ENCODE measurements at places on chromosomes 1 and 21. TPM values are rescaled to one million over a fixed set of nuclear protein-coding genes. Genes with fewer than 3 reads are reported as not detected.

DNA sequence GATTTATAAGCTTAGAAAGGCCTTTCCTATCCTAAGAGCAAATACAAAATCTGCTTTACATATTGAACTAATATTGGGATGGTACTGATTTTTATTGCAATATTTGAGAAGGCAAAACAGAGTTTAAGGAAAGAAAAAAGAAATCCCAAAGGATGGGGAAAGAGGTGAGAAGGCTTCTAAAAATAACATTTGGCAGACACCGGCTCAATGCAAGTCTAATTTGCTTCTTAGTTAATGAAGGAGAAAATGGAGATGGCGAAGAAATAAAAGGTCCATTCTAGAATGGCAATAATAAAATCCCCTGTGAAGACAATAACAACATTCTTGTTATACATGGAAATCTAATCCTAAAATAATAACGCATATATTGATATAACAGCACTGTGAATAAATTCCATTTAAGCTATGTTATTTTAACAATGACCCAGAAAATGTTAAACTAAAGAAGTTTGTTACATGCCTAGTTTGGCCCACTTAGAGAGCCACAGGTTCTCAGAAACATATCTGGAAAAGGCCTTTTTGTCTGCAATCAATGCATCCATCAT, 117.7 kb downstream of the HLCS start:
- DNase-seq, result no peak

DNA sequence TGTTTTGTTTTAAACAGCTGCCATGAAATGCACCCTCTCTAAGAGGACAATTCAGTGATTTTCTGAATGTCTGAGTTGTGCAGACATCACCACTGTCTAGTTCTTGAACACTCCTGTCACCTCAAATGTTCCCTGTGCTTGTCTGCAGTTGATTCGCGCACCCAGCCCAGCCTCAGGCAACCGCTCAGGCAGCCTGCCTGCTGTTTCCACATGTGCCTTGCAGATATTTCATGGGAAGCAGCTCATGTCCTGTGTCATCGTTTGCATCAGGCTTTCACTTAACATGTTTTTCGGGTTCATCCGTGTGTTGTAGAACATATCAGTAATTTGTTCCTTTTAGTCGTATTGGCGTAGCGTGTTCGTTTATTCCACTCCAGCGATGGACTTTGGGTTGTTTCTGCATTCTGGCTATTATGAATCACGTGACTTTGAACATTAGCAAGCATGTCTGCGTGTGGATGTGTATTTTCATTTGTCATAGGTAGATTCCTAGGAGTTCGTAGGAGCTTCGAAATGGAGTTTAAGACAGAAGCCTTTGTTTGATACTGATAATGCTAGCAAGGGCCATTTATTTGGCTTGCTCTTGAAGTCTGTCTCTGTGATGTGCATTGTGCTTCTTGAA, 12.1 kb downstream of the ADARB1 start:
- no peak for DNase-seq

- DNase-seq, result no peak
These were observed 918 bp downstream of the MIB2 start for GRCh38 chr1:1616045-1616790.

DNA sequence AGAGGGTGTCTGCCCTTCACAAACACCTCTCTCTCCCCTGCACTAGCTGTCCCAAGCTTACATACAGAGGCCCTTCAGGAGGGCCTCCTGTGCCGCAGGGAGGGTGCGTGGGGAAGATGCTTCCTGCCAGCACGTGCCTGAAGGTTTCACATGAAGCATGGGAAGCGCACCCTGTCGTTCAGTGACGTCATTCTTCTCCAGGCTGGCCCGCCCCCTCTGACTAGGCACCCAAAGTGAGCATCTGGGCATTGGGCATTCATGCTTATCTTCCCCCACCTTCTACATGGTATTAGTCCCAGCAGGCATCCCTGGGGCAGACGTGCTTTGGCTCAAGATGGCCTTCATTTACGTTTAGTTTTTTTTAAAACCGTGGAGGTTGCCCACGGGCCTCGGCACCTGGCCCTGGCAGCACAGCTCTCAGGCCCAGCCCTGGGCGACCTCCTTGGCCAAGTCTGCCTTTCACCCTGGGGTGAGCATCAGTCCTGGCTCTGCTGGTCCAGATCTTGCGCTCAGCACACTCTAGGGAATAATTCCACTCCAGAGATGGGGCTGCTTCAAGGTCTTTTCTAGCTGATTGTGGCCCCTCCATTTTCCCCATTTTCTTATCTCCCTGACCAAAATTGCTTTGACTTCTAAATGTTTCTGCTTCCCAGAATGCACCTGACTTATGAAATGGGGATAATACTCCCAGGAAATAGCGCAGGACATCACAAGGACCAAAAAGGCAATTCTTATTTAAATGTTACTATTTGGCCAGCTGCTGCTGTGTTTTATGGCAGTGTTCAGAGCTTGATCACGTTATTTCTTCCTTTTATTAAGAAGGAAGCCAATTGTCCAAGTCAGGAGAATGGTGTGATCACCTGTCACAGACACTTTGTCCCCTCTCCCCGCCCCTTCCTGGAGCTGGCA, 6.1 kb downstream of the NPPA start:
- no peak for DNase-seq

DNA sequence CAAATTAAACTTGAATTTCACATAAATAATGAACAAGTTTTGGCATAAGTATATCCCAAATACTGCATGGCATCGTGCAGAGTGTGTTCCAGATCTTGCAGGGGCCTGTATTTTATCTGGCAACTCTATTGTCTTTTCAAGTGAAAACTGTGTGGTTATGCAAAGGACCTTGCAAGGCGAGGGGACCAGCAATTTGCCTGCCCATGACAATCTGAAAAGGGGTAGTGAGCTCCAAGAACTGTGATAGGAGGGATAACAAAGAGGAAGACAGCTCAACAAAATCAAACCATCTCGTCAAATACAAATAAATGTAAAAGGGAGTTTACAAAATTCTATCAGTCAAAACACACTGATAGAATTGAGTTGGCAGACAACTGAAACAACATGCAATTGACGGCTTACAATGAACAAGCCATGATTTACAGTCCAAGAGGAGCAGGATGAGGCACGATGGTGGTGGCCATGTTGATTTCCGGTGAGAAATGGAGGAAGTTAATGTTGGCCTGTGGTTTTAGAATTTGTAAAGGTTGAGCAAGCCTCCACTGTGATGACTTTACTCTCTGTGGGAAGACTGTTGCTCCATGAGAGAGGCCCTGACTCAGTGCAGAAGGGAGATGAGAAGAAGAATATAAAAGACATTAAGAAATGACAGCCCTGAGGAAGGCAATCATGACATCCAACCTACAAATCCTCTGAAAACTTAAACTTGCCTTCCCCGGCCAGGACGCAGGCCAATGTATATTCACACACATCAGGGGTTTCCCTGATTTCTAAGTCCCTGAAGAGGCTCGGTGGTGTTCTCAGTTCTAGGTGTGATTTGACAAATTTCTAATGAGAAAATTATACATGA, 132.2 kb downstream of the ADSS2 start:
- no peak for DNase-seq

- no peak for DNase-seq
These were observed 12.7 kb downstream of the EPHA10 start for GRCh38 chr1:37752213-37752582.

DNA sequence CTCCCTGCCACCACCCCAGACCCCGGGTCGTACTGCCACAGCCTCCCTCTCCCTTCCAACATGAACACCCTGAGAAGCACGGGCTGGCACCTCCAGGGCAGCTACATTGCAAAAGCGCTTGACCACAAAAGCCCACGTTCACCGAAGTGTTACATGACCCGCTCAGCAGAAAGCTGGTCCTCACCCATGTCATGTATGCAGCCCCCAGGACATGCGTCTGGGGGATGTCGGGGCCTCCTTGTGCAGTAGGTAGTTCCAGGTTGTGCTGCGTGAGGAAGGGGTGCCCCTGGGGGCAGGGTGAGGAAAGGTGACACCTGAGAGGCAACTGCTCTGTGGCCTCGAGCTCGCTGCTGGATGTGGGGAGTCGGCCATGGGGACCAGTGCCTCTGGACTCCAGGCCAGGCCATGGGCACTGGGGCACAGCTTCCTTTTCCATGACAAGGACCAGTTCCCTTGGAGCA, 102.0 kb upstream of the C1orf174 start:
- DNase-seq, result no peak

DNA sequence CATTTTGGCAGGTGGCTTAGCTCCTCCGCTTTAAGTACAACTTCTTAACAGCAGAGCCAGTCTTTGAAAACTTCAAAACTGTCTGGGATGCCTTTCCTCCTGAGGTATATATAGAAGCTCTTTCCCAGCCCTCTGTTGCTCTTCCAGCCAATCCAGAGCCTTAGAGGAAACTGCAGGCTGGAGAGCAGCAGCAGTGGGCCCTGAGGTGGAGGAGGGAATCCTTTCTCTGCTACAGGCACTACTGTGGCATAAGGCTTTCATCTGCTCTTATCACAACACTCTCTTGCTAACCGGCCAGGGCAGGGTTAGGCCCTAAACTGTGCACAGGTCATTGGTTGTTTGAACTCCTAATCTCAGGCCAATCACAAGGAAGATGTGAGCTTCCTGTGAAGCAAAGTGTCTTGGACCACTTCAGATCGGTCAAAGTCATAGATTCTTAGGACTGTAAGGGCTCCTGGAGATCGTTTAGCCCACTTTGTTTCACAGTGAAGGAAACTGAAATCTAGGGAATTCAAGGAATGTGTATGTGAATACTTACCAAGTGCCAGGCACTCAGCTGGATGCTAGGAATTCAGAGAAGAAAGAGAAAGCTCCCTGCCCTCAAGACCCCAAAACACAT, at the start of gene RGS5:
RGS5 (minus strand) TSS at position 84 of the 619 bp plus-strand sequence; CDS start at position 3, 81 bp downstream.
- no peak for DNase-seq

DNA sequence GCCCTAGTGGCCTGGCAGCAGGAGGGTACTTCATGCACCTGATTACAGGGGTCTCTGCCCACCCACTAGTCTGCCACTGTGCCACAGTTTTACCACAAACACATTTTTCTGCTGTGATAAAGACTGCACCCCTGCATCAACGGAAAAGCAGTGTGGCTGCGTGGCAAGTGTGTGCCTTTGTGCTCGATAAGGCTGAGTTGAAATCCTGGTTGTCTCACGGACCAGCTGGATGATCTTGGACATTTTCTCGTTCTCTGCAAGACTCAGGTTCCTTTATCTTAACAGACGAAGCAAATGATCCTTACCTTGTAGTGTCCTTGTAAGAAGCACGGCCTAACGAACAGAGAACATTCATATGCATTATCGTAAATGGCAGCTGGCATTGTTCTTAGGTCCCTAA, 10.2 kb downstream of the GRHL3 start:
- no peak for DNase-seq

DNA sequence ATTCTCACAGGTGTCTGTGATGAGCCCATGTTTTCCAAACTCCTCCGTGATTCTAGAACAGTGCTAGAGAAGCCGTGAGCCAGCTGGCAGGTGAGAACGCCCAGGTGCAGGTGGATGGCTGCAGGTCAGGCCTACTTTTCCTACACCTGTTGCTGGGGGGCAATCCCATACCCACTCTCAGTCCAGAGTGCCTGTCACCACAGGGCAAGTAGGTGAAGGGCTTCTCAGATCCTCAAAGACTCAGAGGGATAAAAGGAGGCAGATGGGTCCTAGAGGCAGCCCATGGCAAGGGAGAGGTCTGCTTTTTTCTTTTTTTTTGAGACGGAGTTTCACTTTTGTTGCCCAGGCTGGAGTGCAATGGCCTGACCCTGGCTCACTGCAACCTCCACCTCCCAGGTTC, 50.7 kb upstream of the H6PD start:
- DNase-seq, result no peak

Gene SYTL1
- total RNA-seq, result 1.8 TPM

- no peak for DNase-seq
These were observed 36.8 kb downstream of the C1orf21 start for GRCh38 chr1:184423649-184424048.

DNA sequence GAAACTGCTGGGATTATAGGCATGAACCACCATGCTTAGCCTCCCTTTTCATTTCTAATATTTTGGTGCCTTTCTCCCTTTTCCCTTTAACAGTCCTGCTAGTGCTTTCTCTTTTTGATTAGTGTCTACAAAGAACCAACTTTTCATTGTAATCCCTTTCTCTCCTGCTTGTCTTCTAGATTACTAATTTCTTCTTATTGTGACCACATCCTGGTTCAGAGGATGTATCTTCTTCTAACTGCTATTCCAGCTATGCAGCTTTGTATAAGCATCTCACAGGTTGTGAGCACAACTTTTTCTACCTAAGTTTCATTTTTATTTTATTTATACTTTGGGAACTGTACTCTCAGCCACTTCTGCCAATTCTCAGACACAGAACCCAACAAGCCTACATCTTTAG, 14.7 kb downstream of the ZNF648 start:
- no peak for DNase-seq

DNA sequence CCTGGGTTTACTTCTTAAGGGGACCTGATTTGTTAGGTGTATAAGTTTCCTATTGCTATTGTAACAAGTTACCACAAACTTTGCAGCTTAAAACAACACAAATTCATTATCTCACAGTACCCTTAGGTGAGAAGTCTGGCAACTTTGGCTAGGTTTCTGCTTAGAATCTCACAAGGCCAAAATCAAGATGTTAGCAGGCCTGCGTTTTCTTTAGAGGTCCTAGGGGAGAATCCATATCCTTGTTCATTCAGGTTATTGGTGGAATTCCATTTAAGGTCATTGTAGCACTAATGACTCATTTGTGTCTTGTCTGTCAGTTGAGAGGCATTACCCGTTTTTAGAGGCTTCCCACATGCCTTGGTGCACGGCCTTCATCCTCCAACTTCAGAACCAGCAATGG, 8.2 kb upstream of the SH2D1B start:
- no peak for DNase-seq

- DNase-seq, result no peak
These were observed 74.8 kb upstream of the EDN2 start for GRCh38 chr1:41559331-41559730.

- DNase-seq, result no peak
These were observed 12.5 kb downstream of the PIP5K1A start for GRCh38 chr1:151210830-151211229.

Gene SRGAP2
- total RNA-seq, result 55.8 TPM

Gene PTAFR
- total RNA-seq, result 28.3 TPM

GRCh38 chr1:166813508-166814223, 25.6 kb upstream of the POGK start:
- no peak for DNase-seq

DNA sequence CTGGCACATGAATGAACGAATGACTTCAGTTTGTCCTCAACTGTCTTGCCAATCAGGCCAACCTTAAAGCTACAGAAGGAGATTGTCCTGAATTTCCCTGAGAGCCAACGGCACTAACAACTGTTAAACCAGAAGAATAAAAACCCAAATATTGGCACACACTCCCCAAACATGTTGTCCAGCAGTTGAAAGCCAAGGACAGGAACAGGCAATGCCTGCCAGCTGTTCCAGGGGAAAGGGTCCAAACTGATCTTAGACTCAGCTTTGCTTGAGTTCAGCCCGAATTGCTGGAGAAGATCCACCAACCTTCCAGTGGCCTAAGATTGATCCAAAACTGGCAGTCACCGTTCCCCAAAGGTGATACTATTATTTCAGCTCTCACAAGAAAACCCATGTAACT, 22.4 kb upstream of the AHCTF1 start:
- no peak for DNase-seq
